ENCODE measurements at places on chromosomes 6 and 20. TPM values are rescaled to one million over a fixed set of nuclear protein-coding genes. Genes with fewer than 3 reads are reported as not detected.

Gene PAX1
- total RNA-seq: not detected

DNA sequence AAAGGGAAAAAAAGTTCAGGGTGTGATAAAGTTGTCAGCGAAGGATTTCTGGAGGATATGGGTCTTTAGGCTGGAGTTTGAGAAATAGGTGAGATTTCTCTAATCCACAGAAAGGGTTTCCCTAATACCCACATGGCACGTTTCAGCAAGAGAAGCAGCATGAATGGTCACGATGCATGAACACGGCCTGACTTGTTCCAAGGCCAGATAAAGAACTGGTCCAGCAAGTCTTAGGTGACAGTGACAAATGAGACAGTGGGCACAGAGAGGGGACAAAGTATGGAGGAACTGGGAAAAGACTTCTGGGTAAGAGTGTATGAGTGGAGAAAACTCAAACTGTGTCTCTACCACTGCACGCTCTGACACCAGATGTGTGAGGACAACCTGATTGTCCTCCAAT lies 262.0 kb upstream of the FOXQ1 start:
- no peak for DNase-seq

DNA sequence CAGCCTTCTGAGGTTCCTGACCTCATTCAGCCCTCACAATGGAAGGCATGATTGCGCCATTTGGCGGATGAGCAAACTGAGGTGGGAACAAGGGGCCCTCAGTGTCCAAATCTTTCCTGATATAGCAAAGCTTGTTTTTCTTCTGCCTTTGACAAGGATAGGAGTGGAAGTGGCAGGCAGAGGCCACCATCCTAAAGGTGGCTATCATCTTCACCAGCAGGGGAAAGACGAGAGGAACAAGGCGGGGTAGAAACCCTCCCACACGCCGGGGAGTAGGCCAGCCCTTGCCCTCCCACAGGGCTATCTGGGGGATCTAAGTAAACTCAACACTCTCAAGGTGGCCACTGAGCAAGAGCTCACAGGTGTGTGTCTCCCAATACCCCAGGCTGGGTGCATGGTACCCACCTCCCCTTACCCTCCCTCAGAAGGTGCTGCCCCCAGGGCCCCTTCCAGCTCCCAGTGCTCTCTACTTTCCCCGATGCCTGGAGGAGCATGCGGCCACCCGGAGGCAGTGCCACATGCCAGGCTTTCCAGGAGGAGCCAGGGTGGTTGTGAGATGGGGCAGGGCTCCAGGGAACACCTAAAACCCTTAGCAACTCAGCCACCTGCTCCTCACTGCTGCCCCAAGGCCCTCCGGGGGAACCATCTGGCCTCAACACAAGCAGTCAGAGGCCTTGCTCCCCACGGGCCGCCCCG lies 11.2 kb downstream of the SPDEF start:
- no peak for DNase-seq

- no peak for DNase-seq
These were observed 6.6 kb downstream of the HTR1B start for GRCh38 chr6:77456531-77457248.

DNA sequence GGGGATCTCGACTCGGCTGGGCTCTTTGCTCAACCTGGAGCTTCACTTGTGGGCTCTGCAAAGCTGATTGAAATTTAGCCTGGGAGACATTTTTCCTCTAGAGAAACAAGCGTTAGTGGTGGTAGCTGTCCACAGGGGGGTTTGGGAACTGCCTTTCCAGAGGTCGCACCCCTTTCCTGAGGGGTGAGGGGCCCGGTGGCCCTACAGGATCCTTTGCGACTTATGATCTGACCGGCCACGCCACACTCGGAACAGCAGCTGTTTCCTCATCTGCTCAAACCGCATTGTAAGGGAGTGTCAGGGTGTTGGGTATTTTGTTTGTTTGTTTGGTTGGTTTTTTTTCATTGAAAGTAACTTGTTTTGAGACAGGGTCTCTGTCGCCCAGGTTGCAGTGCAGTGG lies 21.0 kb downstream of the PNLDC1 start:
- peak; percentile 30 for DNase-seq

- no peak for DNase-seq
These were observed 187.8 kb downstream of the SASH1 start for GRCh38 chr6:148530394-148530953.

DNA sequence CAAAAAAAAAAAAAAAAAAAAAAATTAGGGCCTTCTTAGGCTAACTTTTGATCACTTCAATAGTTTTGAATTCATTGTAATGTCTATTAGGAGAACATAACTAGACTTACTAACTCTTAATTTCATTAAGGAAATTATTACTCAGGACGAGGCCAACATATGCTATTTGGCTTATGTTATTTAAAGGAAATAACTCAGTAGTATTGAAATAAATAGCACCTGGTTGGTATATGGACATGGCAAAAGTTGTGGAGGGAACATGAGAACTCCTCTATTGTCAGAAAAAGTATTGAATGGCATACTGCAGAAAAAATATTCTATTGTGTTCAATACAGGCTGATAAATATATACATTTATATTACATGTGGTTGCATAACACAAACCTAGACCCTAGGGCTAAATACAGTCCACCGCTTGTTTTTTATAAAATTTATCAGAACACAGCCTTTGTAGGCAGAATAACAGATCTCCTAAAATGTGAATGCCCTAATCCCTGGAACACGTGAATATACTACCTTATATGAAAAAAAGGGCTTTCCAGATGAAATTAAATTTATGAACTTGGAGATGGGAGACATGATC lies 18.0 kb downstream of the CYP24A1 start:
- no peak for DNase-seq

DNA sequence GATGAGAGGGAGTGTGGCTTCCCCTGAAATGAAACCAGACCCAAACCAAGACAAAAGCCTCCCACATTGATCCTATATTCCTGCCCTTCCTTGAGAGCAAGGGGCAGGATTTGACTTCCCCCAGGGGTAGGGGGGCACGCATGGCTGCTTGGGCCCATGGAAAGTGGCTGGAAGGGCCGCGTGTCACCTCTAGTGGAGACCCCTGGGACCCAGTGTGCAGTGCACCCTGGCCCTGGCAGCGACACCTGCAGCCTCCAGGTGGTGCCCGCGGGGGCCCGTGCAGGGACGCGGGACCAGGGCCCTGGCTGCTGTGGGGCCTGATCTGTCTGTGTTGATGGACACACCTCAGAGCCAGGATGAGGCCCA lies 18.0 kb upstream of the SLCO4A1 start:
- no peak for DNase-seq

Gene DLK2
- total RNA-seq: 0.42 TPM
